ENCODE measurements at places on chromosomes 5 and 9.

DNA sequence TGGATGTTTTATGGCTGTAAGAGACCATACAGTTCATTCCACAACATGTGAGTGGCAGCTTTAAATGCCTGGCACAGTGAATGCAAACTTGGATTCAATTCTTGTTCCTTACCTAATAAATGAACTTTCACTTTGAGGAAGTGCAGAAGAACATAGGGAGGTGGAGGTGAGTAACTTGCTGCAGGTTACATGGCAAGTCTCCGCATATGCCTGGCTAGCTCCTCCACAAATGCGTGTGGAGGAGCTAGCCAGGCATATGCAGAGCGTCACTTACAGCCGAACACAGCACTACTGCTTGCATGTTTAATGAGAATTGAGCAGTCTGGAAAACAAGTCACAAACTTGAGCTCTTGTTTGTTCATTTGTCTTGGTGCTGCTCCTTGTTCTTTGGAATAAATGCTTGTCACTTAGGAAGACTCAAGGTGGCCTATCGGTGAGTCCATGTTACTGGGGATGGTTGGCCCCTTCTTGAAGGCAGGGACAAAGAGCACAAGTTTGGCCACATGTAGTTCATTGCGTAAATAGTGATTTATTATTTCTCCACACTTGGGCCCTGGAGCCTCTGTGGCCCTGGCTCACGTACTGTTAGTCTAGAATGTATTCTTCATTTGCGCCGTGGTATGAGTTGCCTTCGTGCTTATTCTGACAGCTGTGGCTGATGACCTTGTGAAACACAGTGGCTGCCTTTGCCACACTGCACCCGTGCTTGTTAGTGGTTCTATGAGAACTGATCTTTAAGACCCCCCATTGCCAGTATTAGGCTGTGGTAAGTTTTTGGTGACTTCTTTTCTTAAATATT lies 3.1 kb downstream of the ISOC1 start:
- no peak for DNase-seq

- no peak for DNase-seq
Observed at GRCh38 chr9:93244510-93245436, 60.8 kb downstream of the WNK2 start.

DNA sequence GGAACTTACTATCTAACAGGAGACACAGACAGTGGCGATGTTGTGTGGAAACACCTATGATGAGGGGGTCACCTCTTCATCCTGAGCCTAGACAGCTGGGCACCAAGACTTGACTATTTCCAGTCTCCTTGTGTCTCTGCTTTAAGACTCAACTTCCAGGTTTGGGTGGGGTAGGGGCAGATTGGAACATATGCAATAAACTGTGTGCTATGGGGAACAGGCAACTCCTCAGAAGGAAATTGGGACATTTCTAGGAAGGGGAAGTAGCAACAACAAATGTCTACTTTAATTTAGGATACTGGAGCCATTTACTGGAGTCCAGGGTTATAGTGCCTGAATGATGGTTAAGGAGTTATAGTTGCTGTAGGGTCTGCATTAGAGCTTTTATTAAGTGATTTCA lies 57.3 kb downstream of the FGF18 start:
- no peak for DNase-seq

DNA sequence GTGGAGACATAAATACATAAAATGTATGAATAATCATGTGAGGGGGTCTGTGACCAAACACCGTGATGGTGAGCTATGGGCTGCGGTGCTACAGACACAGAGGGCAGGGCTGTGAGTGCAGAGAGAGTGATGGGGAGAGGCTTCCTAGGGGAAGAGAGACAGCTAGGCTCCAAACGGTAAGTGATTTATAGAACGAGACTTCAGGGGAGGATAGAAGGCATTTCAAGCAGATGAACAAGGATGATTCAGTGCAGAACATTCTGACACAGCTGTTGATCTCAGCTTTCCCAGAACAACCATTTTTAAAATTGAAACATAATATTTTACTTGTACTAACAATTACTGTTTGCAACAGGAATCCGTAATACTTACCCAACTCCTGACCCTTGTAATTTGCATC lies 100.7 kb downstream of the GAS1 start:
- no peak for DNase-seq

GRCh38 chr9:125654121-125654520 lies 52.9 kb downstream of the MAPKAP1 start:
- DNase-seq = no peak

DNA sequence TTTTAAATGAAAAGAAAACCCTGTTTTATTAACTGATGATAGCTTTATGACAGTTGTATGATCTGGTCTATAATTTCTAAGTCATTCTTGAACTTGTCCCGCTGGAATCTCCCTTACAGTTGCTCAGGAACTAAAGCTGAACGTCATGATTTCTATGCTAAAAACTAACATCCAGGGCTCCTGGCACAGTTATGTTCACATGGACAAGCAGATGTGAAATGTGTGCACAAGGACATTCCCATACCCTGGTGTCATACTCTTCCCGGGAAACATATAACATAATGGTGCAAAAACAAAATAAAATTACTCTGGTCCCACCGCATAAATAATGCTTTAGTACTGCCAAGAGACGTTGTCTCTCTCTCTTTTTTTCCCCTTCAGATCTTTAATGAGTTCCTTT lies 134.9 kb downstream of the PRDM6 start:
- DNase-seq = no peak

- DNase-seq = no peak
Observed at GRCh38 chr5:169805937-169806700, 169.0 kb downstream of the DOCK2 start.

Data from GM12878 (cell line).